HEK293T (cell line): ENCODE measurements at places on chromosomes 6 and 20.
A peak's percentile ranks its signal among the peaks of the same experiment; 100 is the strongest.

- DNase-seq, result no peak
Observed at GRCh38 chr20:63084563-63084927, 77.8 kb upstream of the BHLHE23 start.

GRCh38 chr20:56427797-56428196 lies 15.7 kb downstream of the CASS4 start:
- DNase-seq, result no peak

- DNase-seq, result no peak
Observed at GRCh38 chr6:138455746-138456400, 43.4 kb downstream of the NHSL1 start.

GRCh38 chr20:34042262-34042661 lies 48.6 kb downstream of the RALY start:
- no peak for DNase-seq

- no peak for DNase-seq
Observed at GRCh38 chr6:121668259-121668658, 232.8 kb downstream of the GJA1 start.

- peak; percentile 63 for DNase-seq
Observed at GRCh38 chr20:36919715-36920333, 31.7 kb downstream of the SAMHD1 start.

GRCh38 chr6:6749702-6750491 lies 161.4 kb downstream of the LY86 start:
- no peak for DNase-seq

DNA sequence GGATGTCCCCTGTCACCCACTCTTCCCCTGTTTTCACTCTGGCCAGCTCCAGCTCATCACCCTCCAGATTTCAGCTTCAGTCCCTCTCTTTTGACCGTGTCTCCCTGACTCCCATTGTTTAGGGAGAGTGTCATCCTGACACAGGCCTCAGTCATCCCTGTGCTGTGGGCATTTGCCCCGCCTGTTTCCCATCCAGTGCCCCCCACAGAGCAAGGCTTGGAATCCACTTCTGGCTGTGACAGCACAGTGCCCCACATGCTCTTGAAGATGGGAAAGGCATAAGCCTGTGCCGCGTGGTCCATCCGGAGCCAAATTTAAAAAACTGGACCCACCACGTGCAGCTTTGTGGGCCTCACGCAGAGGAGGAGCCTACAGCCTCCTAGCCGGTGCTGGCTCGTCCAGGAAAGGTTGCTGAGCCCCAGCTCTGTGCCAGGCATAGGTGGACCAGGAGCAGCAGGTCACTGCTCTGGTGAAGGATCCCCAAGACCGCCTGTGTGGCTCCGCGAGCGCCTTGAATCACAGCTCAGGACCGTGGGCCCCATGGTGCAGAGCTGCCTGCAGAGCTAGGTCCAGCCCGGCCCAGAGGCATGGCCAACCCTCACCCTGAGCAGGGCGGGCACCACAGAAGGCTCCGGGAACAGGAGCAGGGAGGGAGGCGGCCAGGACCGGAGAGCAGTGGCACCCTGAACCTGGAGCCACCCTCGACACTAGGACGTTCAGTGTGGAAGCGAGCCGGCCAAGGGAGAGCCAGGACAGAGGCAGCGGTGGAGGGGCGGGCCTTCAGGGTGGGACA lies 172.8 kb downstream of the CDH4 start:
- DNase-seq, result no peak

DNA sequence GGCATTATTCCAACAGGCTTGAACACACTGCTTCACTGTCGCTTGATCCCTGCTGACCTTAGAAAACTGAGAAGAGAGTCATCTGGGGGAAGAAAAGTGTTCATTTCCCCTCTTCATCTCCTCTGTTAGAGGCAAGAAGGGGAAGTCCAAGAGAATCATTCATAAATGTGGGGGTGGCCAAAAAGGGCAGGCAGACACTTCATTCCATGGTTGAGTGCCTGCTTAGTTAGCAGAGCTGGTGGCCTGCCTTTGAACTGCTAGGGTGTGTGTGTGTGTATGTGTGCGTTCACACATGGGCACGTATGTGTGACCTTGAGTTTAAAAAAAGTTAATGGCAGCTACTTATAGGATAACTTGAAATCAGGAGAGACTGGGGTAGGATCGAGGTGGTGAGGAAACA lies 39.4 kb upstream of the RFPL4B start:
- no peak for DNase-seq

DNA sequence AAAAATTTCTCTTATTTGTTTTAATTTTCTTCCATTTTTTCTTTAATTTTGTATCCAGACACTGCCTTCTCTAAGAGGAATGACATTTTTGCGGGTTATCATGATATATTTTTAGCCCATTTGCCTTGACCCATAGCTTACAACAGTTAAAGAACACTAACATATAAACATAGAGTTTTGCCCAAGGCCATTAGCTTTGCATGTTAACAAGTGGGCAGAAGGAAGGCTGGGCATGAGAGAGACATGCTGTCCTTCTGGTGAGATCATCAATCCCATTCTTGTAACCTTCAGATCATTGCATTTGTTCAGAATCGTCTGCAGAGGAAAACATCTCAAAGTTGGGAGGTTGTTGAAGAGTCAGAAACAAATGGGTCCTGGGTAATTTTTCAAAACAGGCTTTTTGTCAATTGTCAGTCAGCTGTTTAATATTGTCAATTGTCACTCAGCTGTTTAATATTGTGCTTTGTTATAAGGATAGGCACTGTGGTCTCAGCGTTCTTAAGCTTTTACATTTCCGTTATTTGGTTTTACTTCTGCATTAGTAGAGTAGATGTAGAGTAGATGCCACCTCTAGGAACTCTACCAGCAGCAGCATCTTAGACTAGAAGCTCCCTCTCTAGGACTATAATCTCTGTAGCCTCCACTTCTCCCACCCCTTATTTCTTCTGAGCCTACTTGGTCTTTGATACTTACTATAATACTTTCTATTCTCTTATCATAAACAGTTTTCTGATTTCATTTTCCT lies 243.1 kb downstream of the ESR1 start:
- no peak for DNase-seq

DNA sequence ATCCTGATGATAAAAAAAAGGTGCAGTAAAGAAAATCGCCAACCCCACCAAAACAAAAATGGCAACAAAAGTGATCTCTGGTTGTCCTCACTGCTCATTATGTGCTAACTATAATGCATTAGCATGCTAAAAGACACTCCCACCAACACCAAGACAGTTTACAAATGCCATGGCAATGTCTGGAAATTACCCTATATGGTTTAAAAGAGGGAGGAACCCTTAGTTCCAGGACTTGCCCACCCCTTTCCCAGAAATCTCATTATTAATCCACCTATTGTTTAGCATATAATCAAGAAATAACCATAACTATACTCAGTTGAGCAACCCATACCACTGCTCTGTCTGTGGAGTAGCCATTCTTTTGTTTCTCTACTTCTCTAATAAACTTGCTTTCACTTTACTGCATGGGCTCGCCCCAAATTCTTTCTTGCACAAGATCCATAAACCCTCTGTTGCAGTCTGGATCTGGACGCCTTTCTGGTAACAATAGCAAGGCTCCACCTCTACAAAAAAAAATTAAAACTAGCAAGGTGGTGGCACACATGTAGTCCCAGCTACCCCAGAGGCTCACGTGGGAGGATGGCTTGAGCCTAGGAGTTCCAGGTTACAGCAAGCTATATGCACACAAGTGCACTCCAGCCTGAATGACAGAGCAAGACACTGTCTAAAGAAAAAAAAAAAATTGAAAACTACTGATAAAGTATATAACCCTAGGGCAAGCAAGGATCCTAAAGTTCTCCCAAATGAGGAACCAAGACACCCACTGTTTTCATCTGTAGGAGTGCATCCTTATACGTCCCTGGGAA lies 278.8 kb upstream of the JARID2 start:
- no peak for DNase-seq

DNA sequence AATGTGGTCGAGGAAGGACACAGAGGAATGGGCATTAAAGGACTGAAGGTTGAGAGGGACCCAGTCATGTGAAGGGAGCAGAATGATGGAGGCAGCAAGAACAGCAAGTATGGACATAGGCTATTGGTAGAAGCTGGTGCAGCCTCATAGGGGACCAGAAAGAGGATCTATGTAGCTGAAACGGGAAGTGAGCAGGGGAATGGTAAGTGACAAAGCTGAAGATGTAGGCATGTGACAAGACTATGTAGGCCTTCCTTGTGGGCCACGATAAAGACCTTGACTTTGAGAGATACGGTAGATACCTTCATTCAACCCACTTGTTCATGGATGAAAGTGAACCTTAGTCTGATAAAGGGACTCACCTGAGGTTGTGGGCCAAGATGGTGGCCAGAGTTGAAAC lies 3.5 kb downstream of the CTNNBL1 start:
- no peak for DNase-seq

DNA sequence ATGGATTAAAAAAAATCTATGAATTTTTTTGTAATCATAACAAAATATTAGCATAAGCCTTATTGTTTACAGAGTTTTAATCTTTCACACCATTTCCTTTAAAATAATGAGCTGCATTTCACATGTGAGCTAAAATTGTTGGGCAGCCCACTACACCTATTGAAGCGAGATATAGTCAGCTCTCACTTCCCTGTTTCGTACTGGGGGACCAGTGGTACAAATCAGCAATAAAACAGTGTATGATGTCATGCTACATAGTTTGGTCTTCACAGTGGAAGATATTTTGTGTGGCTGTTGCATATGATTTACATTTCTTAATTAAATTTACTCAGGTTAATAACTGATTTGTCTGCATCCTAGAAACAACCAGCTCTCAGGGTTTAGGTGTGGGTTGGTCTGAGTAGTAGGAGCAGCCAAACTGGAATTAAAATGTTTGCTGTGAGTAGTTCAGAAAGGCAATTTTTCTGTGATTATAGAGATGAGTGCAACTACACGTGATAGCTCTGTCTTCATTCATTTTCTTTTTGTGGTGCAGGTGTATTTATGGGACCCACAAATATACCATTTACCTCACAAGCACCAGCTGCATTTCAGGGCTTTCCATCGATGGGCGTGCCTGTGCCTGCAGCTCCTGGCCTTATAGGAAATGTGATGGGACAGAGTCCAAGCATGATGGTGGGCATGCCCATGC lies 99.3 kb downstream of the B3GAT2 start:
- no peak for DNase-seq

DNA sequence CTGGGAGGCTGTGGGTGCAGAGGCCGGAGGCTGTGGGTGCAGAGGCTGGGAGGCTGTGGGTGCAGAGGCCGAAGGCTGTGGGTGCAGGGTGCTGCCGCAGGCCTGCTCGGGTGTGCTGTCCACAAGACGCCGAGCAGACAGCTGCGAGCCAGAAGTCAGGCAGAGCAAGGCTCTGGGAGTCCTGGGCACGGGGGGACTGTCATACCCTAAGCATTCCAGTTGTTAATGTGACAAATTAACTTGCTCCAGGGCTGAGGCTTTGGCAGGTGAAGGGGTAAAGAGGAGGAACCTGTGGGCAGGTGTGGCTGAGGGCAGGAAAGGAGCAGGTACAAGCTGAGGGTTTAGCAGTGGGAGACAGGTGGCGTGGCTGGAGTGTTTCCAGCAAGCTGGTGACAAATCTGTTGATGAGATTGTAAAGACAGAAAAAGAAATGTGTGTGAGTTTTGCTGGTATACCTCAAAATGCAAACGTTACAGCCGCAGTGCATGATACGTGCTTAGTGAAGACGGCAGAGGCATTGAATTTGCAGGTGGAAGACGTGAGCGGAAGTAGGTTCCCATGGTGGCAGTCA lies 14.2 kb upstream of the ADRM1 start:
- no peak for DNase-seq

- DNase-seq, result no peak
Observed at GRCh38 chr6:21181866-21182265, 411.7 kb upstream of the SOX4 start.

- no peak for DNase-seq
Observed at GRCh38 chr20:56420940-56421688, 9.1 kb downstream of the CASS4 start.

GRCh38 chr6:158816803-158817727 lies 2.1 kb downstream of the EZR start:
- no peak for DNase-seq

- no peak for DNase-seq
Observed at GRCh38 chr6:111462770-111463391, 20.1 kb downstream of the REV3L start.

- no peak for DNase-seq
Observed at GRCh38 chr20:43940518-43941225, 26.0 kb downstream of the TOX2 start.

DNA sequence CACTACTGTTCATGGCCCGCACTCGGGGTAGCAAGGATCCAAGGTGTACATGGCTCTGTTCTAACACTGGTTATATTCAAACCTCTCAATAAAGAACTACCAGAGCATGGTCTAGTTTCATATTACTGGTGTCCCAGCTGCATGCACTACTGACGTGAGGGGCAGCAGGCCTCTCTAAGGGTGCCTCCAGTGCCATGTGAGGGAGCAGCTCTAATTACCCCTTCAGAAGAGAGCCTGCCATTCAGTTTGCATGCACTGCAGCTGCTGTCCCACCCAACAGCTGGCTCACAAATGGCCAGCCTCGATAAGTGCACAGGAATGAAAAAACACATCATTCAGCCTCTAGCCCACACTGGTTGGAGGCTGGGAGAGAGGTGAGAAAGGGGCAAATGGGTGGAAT lies 85.2 kb downstream of the SMLR1 start:
- DNase-seq, result no peak

DNA sequence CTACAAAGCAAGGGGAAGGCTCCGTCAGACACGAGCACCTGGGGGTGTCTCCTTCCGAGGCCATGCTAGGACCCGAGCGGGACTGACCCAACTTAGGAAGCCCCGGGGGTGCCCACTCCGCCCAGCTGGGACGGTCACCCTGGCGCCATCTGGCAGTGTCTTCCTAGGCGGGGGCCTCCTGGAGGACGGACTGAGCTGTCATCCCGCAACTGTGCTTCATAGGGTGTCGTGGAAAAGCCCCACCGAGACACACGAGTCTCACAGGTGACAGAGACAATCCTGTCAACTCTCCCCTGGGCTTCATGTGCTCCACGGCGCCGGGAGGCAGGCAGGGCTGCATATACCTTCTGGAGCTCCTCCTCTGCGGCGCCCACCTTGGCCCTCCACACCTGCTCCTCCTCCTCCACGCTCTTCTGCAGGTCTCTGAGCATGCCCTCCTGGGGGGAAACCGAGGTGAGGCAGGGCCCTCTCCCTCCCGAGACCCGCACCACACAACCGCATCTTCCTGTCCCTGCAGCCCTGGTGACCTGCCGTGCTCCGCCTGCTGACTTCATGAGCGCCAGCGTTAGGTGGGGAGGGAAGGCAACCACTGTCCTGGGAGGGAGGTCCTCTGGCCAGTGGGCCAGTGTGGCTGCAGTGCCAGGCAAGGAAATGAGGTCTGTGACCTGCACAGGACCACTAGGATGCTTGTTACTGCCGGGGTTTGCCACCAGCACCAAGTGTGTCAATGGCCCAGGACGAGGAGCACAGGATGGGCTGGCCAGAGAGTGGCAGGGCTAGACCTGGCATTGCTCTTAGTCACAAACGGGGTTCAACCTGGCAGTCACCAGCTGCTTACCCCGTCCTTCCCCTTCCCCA lies 50.7 kb downstream of the DSTN start:
- DNase-seq, result no peak

- no peak for DNase-seq
Observed at GRCh38 chr6:44956396-44956795, 371.7 kb upstream of the RUNX2 start.

DNA sequence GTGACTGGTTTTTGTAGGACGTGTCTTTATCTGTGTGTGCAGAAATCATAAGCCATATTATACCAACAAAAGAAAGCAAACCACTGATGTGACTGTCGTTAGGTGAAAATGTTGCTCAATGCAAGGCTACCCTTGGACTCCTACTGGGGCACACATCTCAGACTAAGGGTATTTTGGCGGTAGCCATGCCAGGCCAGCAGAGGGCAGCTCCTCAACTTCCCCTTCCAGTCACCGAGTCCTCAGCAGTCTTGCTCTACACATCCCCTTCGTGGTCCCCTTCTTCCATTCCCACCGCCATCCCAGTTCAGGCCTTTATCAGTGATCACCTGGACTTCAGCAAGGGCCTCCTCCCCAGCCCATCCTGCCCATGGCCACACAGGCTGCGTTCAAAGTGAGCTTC lies 113.7 kb upstream of the GGTLC1 start:
- no peak for DNase-seq
